Activated naive CD4-positive, alpha-beta T cell treated with anti-CD3 and anti-CD28 coated beads, Interleukin-2, amount 10 ng/mL, durations not matched to agents 7 days and 5 days (primary cell): ENCODE measurements at places on chromosomes 5 and 9.
A peak's percentile ranks its signal among the peaks of the same experiment; 100 is the strongest.

DNA sequence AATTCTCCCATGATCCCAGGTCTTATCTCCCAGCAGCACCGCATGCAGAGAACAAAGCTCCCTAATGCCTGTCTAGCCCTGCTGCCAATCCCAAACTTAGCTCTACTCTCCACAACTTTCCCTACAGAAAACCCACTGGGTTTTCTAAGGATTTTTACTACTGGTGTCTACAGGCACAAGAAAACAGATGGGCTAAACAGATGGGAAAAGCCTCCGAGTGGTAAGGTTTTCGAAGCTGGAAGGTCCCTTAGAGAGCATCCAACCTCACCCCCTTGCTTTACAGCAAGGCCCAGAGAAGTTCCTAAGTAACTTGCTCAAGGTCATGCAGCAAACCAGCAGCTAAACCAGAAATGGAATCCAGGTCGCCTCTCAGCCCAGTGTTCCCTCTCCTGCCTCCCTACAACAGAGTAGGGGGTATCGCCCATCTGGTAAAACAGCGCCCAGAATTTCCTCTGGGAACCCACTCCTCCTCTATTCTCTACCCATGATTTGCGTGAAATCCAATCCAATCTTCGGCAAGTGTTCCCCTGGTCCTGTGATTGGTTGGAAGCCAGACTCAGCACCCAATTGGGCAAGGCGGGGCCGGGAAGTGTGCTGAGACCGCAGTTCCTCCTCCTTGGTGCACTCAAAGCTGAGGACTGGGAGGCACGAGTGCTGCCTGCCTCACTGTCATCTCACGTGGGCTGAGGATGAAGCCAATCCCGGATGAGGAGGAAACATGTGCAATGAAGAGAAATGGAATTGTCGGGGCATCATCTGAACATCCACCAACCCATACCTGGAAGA, 20.8 kb downstream of the CPLX2 start:
- peaks cover 64% of the 10 kb centered on the region for H3K27me3 ChIP-seq
- no peak overlapping the region for H3K4me3 ChIP-seq
- DNase-seq: peak; percentile 8
- peaks cover 36% of the 10 kb centered on the region for H3K4me1 ChIP-seq
- no peak overlapping the region for H3K27ac ChIP-seq

DNA sequence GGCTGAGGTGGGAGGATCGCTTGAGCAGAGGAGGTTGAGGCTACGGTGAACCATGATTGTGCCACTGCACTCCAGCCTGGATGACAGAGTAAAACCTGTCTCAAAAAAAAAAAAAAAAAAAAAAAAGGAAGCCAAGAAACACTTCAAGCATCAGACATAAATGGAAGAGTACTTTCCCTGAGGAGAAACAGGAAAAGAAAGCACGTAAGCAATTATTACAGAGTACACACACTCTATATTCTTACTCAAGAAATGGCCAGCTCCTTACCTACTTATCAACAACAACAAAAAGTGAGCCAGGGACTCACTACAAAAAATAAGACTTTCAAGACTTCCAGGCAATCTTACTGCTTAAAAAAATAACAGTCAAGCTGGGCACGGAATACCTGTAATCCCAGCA, 21.8 kb downstream of the ZFR start:
- no peaks in the 10 kb centered on the region for H3K27me3 ChIP-seq
- H3K4me1 ChIP-seq: no peaks in the 10 kb centered on the region
- no peak overlapping the region for H3K27ac ChIP-seq

- no peak for DNase-seq
- H3K27me3 ChIP-seq: peaks cover 5% of the 10 kb centered on the region
- no peak overlapping the region for H3K27ac ChIP-seq
- H3K4me1 ChIP-seq: no peaks in the 10 kb centered on the region
Observed at GRCh38 chr5:149886692-149887470, 57.7 kb downstream of the PDE6A start.

DNA sequence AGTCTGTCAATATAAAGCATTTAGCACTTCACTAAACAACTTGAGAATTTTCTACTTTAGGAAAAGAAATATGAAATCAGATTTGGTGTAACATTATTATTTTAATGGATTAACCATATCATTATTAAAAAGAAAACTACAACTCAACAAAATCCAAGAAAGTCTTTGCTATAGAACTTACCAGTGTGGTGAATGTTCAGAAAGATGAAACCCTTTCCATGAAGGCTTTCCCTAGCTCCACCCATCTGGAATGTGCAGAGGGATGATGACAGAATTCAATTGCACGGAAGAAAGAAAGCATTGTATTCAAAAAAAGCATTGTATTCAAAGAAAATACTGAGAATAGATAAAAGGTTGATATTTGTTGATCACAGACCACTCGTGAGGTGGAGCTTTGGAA, 328.6 kb upstream of the NUDT12 start:
- H3K4me1 ChIP-seq: no peaks in the 10 kb centered on the region
- DNase-seq: no peak
- no peak overlapping the region for H3K4me3 ChIP-seq
- H3K36me3 ChIP-seq: no peaks in the 10 kb centered on the region

GRCh38 chr9:123109540-123110279, 76.2 kb downstream of the GPR21 start:
- peaks cover 11% of the 10 kb centered on the region for H3K36me3 ChIP-seq
- H3K27ac ChIP-seq: peak overlapping the region; percentile 47
- no peak overlapping the region for H3K4me3 ChIP-seq
- no peaks in the 10 kb centered on the region for H3K27me3 ChIP-seq
- peaks cover 19% of the 10 kb centered on the region for H3K4me1 ChIP-seq
- no peak for DNase-seq
